Stimulated activated CD4-positive, alpha-beta T cell treated with anti-CD3 and anti-CD28 coated beads, TNF-alpha, amount 100 ng/mL, for 1 hour (primary cell): ENCODE measurements at places on chromosomes 1 and 21.
A peak's percentile ranks its signal among the peaks of the same experiment; 100 is the strongest.

GRCh38 chr1:10594595-10595223 is 120.0 kb downstream of the PEX14 start:
- no peak for DNase-seq

DNA sequence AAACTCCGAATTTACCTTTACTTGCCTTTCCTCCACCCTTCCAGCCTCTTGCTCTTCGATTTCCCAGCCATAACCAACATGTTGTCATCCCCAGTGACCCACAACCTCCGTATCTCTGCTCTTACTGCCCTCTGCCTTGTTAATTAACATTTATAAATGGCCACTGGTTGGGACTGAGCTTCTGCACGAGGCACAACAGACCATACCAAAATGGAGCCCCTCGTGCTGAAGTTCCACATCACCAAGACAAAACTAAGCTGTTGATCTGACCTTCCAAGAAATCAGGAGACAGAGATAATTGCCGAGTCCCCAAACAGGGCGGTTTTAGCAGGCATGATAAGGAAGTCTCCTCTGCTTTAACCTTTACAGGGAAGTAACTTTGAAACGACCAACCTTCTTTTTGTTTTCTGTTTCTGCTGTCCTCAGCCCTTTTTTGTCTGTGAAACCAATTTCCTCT is 71.9 kb downstream of the NMNAT2 start:
- no peak for DNase-seq

- DNase-seq: no peak
Measured at GRCh38 chr21:32914424-32915039, 111.2 kb upstream of the OLIG2 start.

GRCh38 chr1:32349211-32349708 is 13.0 kb downstream of the FAM229A start:
- DNase-seq: no peak

- no peak for DNase-seq
Measured at GRCh38 chr1:1434131-1434823, 1.2 kb upstream of the VWA1 start.

GRCh38 chr1:45669859-45670655 is 16.3 kb downstream of the GPBP1L1 start:
- DNase-seq: no peak

DNA sequence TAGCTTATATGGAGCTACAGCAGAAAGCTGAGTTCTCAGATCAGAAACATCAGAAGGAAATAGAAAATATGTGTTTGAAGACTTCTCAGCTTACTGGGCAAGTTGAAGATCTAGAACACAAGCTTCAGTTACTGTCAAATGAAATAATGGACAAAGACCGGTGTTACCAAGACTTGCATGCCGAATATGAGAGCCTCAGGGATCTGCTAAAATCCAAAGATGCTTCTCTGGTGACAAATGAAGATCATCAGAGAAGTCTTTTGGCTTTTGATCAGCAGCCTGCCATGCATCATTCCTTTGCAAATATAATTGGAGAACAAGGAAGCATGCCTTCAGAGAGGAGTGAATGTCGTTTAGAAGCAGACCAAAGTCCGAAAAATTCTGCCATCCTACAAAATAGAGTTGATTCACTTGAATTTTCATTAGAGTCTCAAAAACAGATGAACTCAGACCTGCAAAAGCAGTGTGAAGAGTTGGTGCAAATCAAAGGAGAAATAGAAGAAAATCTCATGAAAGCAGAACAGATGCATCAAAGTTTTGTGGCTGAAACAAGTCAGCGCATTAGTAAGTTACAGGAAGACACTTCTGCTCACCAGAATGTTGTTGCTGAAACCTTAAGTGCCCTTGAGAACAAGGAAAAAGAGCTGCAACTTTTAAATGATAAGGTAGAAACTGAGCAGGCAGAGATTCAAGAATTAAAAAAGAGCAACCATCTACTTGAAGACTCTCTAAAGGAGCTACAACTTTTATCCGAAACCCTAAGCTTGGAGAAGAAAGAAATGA is 37.6 kb downstream of the CENPF start:
- DNase-seq: no peak

DNA sequence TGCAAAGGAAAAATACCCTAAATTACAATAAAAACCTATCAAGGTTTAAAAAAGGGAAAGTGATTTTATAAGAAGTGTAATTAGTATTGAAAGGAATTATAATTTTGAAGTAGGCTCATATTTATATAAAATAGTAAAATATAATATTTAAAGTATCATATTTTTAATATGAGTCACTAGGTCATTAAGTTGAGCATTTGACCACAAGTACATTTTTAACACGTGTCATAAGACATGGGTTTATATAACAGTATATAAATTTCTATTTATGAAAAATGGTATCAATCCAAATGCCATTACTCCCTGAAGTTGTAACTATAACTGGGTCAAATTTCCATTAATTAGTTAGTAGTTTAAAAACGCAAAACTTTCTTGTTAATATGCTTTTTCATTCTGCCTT is 365.9 kb downstream of the COL11A1 start:
- no peak for DNase-seq

- no peak for DNase-seq
Measured at GRCh38 chr1:30034627-30035521, 688.5 kb downstream of the MATN1 start.

DNA sequence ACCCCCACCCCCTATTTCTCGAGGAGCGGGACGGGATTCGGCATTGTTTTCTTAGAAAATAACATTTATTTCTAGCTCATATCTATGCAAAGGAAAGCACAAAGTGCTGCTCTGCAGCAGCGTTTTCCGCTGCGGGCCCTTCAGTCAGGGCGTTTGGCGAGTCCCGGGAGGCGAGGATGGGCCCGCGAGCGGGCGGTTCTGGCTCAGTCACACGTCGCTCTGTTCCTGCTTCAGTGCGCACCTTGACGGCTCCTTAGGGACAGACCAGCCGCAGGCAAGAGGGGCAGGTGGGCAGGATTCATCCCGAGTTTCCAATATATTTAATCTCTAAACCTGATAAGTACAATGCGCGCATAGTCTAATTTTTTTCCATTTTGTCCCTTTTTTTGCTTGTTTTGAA is 5.7 kb downstream of the DMRTA2 start:
- no peak for DNase-seq

DNA sequence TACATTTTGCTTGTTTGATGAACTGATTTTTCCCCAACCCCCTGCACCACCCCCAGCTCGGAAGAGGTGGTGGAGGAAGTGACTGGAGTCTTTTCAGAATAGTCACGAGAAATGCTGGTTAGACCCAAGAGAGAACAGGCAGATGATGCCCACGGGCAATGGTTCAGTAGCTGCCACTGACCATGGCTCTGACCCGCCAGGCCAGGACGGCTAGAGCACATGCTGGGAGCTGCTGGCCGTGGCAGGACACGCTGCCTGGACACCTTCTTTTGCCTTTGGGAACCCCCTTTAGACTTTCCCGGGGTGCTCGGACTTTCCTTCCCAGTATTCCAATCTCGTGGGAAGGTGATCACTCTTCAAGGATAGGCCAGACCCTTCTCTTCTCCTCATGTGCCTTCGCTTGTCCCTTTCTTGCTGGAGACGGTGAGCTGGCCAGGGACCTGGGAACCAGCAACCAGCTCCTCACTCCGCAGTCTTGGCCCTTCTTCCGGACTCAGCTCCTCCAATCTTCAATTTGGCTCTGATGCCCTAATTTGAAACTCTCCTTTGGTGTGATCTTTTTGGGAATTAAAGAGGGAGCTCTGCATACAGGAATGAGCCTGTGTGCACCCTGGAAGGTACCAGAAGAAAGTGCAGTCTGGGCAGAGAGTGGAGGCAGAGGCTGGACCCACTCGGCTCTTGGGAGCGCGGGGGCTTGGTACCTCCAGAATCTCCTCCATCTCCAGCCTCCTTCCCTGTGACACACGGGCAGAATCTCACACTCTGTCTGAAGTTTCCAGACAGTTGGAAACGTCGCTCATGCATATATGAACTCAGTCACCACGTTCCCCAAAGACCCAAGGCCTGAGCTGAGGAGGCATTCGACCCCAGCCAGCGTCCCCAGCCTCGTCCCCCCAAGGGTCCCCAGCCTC is 4.0 kb upstream of the PDE9A start:
- DNase-seq: no peak

- peak; percentile 31 for DNase-seq
Measured at GRCh38 chr1:21937372-21938121, 437 bp upstream of the HSPG2 start.

GRCh38 chr1:73717976-73718375 is 480.0 kb downstream of the LRRIQ3 start:
- DNase-seq: no peak

DNA sequence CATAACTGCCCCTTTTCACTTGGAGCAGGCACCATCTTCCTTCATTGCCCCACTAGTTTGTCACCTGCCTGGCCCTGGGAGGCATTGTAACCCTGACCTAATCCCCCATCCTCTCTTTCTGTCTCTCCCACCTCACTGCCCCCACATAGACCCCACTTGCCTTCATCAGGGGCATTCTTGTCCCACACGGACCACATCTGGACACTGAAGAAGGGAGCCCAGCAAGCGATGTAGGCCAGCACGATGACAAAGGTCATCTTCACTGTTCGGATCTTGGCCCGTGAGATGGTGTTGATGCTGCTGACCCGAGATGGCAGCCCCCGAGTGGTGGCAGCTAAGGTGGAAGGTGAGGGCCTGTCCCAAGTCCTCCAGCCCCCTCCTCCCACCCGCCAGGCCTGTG is 1.4 kb downstream of the AVPR1B start:
- no peak for DNase-seq

GRCh38 chr21:30104241-30104640 is 62.4 kb downstream of the CLDN17 start:
- no peak for DNase-seq

DNA sequence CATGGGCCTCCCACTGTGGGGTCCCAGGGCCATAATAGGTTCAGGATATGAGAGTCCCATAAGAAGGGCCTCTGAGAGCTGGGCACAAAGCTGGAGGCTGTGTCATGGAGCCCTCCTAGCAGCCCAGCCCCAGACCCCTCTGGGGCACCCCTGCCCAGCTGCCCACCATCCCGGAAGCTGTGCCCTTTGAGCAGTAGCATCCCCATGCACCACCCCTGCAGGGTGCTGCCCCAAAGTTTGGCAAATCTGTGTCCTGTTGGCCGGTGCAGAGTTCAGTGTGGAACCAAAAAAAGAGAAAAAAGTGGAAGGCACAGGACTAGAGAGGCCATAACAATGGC is 17.6 kb downstream of the TNNT2 start:
- no peak for DNase-seq

- no peak for DNase-seq
Measured at GRCh38 chr1:51423073-51423821, 92.9 kb upstream of the TTC39A start.

DNA sequence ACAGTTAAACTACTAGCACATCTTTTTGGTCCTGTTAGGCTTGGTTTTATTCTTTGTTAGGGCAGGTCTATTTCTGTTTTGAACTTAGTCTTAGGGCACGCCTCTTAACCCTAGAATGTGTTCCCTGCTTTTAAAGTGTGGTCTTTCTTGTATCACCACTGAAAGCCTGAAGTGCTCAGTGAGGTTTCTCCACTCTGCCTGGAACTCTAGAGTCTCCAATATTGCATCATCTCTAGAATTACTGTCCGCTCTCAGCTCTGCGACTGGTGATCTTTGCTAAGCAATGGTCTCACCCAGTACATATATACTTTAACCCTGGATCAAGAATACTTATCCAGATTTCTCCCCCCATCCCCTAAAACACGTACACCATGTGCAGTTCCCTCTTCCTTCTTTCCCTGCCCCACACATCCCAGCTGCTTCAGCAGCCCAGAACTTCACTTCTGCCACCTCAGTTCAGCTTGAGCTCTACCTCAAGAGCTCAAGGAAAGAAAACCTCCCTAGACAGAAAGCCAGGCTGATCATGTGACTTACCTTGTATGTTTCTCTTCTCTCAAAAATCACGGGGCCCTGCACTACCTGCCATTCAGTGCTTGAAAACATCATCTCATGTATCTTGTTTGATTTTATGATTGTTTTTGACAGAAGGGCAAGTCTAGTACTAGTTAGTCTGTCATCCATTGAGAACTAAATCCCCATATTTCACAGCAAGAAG is 59.9 kb downstream of the TENT5C start:
- no peak for DNase-seq

- DNase-seq: no peak
Measured at GRCh38 chr1:86507935-86508582, 38.8 kb upstream of the CLCA4 start.

DNA sequence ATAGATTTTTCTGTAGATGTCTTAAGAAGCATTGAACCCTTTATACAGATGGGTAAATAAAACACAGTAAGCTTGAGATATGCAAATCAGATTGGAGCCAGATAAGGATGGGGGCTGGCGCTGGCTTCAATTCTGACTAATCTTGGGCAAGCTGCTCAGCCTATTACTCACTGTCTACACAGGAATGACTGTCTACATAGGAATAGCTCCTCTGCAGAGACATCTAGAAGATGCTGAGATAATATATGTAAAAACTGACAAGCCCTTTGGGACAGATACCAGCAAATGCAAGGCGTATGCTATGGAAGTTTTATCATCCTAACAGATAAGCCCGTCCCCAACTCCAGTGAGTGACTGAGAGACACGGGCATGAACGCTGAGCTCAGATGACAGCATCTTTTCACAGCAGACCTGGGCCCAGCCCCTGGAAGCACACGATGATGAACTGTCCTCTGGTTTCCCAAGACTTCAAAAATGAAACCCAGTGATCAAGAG is 1.7 kb downstream of the CLDN14 start:
- DNase-seq: no peak

- DNase-seq: no peak
Measured at GRCh38 chr1:3620708-3621107, 4.1 kb upstream of the TPRG1L start.

GRCh38 chr1:23444104-23444533 is 19.6 kb upstream of the TCEA3 start:
- no peak for DNase-seq

GRCh38 chr1:193562121-193562520 is 375.7 kb upstream of the B3GALT2 start:
- DNase-seq: no peak

- DNase-seq: no peak
Measured at GRCh38 chr1:236983818-236984217, 20.4 kb downstream of the MT1HL1 start.

DNA sequence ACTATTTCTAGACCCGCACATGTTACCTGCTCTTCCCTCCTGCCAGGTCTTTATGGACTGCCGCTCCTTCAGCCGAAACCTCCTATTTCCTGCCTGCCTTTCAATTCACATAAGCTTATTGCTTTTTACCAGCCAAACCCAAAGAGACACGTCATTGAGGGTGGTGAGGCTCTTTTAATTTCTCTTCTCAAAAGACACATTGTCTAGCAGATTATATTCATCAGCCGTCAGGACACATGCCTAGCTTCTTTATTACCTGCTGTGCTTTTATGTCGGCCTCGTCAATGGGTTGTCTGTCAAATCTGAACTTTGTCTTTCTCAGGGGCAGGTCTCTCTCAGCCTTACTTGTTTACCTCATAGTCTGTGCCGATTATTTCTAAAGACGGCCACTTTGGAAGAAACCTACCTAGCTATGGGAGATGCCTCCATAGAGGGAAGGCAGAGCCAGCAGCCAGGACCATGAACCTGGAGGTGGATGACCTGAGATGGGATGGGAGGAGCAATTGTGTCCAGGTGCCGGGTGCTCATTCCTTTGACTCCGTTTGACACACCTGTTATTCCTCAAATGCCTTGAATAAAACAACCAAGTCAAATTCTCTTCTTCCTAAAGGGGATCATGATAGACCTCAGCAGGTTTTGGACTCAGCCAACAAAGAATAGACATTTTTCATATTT is 42.0 kb downstream of the ZBTB18 start:
- DNase-seq: no peak

GRCh38 chr1:159092036-159092760 is 15.6 kb upstream of the AIM2 start:
- DNase-seq: no peak

GRCh38 chr1:211613108-211613947 is 34.4 kb upstream of the SLC30A1 start:
- DNase-seq: no peak
